ENCODE measurements at places on chromosomes 11 and 22.
A peak's percentile ranks its signal among the peaks of the same experiment; 100 is the strongest.

DNA sequence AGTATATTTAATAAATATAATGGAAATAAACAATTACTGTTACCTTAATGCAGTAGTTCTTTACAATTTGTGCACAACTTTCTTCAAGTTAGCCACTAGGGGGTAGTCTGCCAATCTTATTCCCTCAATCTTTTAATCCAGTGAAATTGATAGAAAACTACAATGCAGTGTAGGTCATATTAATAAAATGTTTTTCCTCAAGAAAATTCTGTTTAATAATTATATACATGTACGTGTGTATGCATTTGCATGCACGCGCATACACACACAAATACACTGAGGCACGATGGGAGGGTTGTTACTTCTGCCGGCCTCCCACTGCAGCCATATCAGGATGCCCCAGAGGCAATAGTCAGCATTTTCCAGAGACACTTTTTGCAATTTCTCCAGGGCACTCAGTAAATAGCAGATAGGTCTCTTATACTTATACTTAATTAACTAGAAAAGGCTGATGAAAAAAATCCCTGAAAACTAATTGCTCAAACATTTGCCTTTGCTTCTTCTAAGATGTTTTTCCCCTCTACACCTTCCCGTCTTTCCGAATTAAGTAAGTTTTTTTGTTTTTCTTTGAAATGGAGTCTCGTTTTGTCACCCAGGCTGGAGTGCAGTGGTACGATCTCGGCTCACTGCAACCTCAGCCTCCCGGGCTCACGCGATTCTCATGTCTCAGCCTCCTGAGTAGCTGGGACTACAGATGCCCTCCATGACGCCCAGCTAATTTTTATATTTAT is 3.1 kb downstream of the GAB2 start:
- DNase-seq, result peak; percentile 30

- no peak for DNase-seq
Measured at GRCh38 chr11:32529994-32530588, 53.5 kb upstream of the EIF3M start.

DNA sequence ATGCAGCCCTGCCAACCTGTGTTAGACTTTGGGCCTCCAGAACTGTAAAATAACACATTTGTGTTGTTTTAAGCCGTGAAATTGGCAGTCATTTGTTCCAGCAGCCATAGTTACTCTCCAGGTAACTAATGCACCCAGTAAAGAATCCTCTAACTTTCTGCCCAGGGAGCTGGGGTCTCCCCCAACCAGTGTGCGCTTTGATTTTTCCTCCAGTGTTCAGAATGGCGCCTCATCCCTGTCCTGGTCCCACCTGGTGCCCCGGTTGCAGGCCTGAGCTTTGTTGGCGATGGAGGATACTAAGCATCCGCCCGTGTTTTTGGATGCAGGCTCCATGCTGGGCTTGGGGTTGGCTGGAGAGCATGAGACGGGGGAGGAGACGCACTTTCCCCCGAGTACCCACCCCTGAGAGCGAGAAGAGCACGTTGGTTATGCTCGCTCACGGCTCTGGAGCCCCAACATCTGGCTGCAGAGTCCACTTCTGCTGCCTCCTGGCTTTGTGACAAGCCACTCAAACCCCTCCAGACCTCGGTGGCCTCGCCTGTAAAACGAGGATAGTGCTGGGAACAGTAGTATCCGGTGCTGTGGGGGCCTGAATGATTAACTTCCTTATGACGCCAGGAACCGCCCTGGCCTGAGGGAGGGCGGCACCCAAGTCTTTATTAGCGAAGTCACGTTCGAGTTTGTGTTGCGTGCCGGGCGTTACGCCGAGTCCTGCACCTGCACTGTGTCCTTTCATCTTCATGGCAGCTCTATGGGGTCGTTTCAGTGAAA is 25.8 kb downstream of the MRGPRD start:
- DNase-seq, result no peak

DNA sequence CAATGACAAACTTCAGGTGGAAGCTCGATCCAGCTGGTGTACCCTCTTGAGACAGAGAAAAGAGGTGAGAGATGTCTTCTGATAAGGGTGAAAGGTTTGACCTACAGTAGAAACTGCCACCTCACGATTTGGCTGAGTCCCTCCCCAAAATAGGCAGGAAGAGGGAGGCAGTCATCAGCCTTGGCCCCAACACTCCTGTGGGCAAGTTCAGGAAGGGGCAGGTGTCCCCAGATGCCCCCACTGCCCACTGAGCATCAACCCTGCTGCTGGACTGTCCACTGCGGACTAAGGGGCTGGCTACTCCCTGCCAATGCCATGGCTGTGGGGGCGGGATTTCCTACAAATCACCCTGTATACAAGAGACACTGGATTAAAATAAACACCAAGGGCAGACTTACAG is 441.4 kb downstream of the BUD13 start:
- DNase-seq, result no peak

DNA sequence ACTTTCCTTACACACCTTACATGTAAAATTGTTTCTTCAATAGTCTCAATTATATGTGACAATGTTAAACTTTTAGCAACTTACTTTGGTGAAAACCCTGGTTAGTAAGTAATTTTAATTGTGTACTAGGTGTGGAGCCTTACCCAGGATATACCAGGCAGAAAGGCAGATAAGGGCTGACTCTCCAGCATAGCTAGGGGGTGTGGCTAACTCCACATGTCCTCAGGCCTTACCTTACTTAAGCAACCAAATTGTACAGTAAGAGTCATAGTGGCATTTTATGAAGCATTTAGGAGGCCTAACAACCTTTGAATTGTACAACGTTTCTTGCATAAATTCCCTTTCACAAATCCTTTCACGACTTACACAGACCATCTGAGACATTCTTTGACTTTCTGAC is 118.2 kb upstream of the OR9Q1 start:
- no peak for DNase-seq

GRCh38 chr11:116107229-116107628 is 603.0 kb upstream of the CADM1 start:
- DNase-seq, result no peak

DNA sequence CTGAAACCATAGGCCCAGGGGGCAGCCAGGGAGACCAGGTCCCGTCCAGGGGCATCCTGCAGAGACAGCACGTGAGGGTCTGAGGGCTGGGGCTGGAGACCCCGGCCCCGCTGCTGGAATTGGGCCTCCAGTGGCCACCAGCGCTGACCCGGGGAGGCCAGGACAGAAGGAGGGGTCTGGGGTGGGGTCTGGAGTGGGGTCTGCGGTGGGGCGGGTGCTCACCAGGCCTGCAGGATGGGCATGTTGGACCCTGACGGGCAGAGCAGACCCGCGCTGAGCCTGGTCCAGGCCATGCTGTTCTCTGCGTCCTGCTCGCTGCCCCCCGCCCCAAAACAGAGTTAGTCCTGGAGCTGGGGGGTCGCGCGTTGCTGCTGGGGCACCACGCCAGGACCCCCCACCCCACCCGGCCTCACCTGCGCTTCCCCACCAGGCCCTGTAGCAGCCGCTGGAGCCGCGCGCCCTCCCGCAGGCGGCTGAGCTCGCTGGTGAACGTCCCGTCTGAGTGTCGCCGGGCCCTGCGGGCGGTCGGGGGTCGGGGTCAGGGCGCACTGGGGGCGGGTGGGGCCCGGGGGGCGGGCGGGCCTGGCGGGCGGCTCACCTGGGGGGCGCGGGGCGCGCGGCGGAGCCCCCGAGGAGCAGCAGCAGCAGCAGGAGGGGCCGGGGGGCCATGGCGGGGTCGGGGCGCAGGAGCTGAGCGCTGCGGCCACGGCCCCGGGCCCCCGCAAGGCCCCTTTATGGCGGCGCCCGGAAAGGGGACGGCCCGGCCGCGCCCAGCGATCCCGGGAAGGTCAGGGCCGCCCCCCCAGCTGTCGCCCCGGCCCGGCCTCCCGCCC is at the start of gene SCT:
TSS of gene SCT (minus strand) at position 707 of the 833 bp plus-strand sequence. CDS start at position 669, 38 bp downstream.
- DNase-seq, result no peak

DNA sequence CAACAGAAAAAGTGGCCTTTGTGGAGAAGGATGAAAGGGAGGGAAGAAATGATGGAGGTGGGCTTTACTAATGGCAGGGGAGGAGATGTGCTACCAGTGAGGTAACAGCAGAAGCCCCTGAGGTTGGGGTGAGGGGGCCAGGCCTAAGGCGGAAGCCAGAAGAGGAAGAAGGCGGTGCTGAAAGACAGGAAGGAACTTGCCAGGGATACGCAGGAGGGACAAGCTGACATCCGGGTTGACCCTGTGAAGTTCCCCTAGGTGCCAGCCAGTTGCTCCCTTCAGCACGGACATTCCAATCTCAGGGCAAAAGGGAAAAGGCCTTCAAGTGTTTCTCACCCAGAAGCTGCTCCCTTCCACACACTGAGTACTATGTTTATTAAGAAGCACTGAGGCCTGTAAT is 2.3 kb upstream of the TIRAP start:
- no peak for DNase-seq

DNA sequence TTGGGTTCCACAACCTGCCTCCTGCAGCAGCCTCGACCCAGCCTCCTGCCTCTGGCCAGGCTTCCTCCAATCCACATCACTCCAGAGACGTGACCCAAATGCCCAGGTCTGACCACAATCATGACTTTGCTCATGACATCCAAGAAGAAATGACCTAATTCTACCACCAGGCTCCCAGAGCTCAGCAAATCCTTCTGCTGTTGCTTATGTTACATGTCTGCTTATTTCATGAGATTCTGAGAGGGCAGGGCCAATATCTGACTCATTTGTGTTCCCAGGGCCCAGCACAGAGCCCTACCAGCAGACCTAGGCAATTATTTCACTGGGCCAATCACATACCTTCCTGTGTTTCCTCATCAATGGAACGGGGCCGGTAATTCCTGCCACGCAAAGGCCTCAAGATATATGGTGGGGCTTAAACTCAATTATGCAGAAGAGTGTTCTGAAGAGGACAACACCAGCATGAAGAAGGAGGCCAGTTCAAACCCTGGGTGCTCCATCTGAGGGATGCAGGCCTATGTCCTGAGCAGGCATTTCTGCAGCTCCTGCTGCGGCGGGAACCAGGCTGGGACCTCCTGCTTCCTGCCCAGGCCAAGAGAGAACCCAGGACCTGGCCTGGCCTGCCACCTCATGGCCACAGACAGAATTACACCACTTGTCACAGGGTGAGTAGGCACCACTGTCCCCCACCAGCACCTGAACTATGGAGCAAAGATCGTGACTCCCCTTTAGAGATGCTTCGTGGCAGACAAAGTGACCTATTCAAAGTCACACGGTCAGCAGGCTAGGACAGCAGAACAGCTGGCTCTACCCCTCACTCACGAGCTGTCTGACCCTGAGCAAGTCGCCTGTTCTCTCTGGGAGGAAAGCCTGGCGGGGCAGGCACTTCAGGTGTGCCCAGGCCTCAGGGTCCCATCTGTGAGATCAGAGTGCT is 5.9 kb downstream of the CENPM start:
- peak; percentile 81 for DNase-seq

GRCh38 chr11:33013755-33014154 is 1.9 kb upstream of the DEPDC7 start:
- no peak for DNase-seq

GRCh38 chr11:78323363-78323762 is 94.3 kb downstream of the GAB2 start:
- no peak for DNase-seq

DNA sequence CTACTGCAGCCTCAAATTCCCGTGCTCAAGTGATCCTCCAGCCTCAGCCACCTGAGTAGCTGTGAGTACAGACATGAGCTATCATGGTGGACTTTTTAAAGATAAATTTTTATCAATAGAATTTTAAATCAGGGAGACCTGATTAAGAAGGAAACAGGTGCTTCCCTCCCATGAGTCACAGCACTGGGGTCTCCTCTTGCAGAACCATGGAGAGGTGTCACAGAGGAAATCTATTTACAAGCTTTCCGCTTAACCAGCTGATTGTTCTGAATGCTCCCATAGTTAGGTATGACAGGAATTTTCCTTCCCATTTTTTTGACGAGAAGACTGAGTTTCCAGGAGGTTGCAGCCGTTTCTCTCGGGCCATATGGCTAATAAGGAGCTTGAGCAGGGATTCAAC is 516.1 kb downstream of the MIAT start:
- DNase-seq, result no peak

DNA sequence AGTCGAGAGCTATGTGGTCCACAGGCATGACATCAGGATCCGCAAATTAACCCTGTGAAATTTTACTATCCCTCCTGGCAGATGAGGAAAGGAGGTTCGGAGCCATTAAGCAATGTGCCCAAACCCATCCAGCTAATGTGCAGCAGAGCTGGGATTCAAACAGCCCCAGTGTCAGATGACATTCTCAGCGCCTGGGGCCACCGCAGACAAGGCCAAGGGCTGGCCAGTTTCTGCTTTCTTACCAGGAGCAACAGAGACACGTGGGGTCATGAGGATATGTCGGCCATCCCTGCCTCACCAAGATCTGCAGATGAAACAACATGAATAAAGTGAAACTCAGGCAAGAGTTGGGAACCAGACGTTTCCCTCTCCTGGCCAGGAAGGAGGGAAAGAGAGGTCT is 110.2 kb downstream of the TENM4 start:
- DNase-seq, result no peak

DNA sequence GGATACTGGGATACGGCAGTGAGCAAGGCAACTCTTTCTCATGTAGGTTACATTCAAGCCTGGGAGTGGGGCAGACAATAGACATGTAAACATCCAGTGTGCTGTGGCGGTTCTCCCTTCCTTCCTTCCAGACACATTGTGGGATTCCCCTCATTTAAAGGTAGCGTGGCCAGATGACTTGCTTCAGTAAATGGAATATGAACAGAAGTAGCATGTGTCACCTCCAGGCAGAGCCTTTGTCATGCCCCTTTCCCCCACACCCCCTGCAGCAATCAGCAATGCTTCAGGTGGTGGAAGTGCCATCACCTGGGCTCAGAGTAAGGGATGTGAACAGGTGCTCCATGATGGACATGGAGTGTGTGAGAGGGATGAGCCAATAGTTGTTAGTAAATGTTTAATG is 34.8 kb upstream of the TTC12 start:
- DNase-seq, result no peak

DNA sequence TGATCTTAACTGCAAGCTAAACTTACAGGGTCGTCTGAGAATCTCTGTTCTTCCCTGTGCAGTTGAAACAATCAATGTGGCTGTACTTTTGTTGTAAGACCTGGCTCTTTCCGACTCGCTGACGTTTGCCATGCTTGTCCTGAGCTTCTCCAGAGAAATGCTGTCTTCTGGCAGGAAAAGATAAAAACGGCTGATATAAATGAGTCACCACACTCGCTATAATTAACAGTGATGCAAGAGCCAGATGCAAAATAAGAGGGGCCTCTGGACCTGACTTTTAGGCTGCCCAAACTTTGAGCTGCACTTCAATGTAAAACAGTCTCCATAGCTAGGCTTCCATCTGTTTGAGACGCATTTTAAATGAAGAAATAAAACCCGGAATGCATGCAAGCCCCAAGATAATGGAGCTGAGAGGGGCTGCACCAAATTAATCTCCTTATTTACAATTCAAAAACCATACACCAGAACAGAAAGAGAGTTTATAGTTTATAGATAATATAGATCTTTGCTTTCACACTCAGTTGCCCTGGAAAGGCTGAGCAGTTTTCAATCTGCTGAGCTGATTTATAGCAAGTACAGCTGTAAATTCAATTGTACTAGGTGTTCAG is 48.5 kb downstream of the WT1 start:
- no peak for DNase-seq
